Cortex of kidney (tissue), 1 donor: ENCODE measurements at places on chromosomes 3 and 15.

DNA sequence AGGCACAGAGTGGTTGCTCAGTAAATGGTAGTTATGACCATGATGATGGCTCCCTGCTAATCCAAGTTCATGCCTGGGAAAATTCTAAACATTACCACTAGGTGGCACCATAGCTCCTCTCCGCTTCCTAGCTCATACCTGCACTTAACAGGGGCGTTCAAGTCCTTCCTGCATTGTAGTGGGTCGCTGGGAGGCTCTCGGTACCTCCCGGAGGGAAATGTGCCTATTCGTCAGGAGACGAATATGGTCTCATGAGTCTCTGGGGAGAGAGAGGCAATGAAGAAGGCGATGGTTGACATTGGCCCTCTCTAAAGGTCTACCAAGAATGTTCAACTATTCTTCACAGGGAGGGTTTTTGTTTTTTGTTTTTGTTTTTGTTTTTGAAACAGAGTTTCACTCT lies 10.9 kb downstream of the MESP1 start:
- DNase-seq, result no peak

GRCh38 chr15:98422130-98422478 lies 226.2 kb upstream of the IGF1R start:
- no peak for DNase-seq

DNA sequence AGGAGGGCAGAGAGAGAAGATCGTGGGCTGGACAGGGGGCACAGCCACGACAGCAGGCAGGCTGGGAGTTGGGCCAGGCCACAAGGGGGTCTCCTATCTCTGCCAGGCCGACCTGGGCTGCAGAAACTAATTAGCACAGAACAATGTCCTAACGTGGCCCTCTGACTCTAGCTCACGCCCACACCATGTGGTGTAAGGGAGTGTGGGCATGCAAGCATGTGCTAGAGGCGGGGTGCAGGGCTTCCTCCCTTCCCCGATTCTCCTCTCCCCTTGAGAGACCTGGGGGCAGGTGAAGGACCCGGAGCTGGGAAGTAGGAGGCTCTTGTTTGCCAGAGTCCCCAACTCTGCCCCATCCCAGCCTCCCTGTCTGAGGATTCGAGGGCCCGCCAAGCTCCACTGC lies 65.5 kb downstream of the LINGO1 start:
- no peak for DNase-seq

DNA sequence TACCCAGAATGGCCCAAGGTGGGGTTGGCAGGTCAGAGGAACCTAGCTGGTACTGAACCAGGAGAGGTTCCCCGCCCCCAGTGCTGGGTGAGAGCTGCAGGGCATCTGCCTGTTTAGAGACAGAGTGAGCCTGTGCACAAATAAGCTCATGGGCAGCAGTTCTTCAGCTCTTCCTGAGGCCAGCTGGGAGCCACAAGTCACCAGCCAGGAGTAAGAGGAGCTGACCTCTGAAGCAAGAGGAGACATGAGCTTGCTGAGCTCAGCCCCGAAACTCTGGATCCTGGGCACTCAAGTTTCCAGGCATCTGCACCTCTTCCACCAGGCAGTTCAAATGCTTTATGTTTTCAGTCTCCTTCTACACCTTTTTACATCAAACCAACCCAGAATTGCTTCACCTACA lies 2.1 kb downstream of the RTP2 start:
- no peak for DNase-seq

DNA sequence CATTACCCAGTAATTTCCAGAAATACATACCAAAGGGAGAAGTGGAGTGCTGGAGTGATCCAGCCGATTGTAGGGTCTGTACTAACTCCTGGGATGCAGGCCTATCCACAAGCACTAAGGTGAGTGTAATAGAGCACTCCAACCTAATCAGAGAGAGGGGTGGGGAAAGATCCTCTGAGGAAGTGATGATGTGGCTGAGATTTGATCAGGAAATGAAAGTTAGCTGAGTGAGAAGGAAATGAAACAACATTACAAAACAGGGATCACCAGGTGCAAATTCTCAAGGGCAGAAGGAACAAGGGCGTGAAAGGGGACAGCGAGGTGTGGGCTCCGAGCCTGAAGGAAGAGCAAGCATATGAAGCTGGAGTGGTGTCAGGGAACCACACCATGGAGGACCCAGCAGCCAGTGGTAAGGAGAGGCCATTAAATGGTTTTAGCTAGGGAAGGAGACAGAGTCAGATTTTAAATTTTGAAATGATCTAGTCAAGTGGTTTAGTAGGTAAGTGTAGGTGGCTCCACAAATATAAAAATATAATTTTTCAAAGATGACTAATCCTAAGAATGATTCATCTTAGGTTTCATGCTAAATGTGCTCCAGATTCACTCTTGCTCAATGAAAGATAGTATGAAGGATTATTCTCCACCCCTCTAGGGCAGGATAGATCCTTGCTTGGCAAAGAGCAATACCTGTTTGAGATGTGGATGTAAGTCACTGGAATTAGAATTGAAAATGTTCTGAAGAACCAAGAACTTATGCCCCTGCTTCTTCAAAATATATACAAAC lies 348.7 kb downstream of the TBL1XR1 start:
- no peak for DNase-seq

DNA sequence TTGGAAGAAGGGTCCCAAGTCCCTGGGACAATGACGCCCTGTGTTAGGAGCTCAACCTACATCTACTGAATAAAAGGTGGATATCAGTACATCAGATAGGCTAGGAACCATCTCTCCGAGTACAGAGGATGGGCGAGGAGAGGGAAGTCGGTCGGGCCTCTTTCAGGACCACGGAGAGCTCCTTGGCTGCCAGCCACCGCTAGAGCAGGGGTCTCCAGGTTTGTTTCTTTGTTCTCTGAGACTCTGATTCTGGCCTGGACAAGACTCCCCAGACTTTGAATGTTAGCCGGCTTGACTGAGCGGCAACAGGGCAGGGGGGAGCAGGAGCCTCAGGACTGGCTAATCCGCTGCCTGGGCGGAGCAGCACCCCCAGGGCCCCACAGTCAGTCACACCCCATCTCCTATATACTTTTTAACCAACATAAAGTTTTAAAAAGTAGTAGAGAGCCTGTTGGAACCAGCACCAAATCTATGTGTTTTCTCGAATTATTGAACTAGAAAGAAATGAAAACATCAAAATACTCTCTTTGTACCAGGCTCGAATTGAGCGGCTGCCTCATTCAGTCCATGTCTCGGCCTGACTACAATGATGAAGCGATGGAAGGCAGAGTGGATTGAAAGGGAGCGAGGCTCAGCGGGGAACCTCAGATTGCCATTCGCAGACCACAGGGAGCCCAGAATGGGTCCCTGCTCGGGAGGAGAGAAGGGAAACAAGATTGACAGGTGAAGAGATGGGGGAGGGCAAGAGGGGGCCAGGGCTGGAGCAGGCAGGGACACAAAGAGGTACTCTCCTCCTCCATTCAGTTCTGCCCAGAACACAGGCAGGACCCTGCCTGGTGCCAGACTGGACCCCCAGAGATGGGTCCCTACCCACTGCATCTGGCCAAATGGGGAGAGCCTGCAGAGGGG lies 131.6 kb downstream of the TPRA1 start:
- DNase-seq, result no peak

GRCh38 chr15:79172032-79172481 lies 81.5 kb upstream of the RASGRF1 start:
- DNase-seq, result no peak

- DNase-seq, result no peak
Measured at GRCh38 chr3:99602183-99602582, 36.2 kb upstream of the COL8A1 start.

DNA sequence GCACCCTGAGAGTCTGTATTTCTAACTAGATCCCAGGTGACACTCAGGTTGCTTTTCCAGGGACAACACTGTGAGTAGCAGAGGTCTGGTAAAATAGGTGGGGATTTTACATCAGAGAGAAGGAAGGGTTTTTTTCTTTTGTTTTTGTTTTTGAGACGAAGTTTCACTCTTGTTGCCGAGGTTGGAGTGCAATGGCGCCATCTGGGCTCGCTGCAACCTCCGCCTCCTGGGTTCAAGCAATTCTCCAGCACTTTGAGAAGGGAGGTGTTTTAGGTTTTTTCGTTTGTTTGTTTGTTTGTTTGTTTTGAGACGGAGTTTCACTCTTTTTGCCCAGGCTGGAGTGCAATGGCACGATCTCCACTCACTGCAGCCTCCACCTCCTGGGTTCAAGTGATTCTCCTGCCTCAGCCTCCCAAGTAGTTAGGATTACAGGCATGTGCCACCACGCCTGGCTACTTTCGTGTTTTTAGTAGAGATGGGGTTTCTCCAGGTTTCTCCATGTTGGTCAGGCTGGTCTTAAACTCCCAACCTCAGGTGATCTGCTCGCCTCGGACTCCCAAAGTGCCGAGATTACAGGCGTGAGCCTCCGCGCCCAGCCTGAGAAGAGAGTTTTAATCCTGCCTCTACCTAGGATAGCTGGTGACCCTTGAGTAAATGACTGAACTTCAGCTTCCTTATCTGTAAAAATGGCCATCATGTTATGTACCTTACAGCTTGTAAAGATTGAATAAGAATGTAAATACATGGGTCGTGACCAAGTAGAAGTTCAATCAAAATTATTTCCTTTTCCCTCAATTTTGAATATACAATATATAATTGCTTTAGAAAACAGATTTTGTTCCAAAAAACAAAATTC lies 95.9 kb upstream of the FNDC3B start:
- DNase-seq, result no peak

DNA sequence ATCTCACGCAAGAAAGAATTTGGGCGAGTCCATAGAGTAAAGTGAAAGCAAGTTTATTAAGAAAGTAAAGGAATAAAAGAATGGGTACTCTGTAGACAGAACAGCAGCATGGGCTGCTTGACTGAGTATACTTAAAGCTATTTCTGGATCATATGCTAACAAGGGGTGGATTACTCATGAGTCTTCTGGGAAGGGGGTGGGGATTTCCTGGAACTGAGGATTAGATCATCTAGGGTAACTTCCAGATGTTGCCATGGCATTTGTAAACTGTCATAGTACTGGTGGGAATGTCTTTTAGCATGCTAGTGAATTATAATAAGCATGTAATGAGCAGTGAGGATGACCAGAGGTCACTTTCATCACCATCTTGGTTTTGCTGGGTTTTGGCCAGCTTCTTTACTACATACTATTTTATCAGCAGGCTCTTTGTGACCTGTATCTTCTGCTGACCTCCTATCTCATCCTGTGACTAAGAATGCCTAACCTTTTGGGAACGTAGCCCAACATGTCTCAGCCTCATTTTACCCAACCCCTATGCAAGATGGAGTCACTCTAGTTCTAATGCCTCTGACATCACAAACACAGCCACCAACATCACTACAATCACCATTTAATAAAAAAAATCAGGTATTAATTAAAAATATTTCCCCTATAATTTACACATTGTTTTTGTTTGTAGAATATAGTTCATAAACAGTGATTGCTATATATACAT lies 890.7 kb upstream of the EPHA6 start:
- no peak for DNase-seq

DNA sequence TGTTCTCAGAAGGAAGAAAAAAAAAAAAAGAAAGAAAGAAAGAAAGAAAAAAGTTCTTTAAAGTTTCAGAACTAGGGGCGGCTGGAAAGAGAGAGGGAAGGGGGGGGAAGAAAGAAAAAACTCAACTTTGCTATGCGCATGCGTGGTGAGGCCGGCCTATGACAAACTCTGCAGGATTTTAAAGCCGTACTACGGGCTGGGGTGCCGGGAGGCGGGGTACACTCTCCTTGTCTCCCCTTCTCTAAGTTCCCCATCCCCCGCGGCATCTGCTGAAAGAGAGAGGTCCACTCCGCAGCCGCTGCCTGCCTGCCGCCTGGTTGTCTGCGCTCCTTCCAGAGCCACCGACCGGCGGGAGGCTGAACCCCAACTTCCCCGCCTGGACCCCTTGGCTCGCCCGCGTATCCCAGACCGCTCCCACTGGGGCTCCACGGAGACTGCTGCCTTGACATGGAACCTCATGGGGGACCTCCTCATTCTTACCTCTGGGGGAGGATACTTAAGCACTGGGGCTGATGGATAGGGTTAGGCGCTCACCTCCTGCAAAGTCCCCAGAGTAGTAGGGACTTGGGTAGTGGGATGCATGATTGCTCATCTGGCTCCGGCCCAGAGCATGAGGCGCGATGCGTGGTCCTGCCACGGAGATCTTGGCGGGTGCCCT lies 1.4 kb upstream of the WNT5A start:
- no peak for DNase-seq

- no peak for DNase-seq
Measured at GRCh38 chr3:105802118-105802706, 66.6 kb downstream of the CBLB start.
